ENCODE measurements at places on chromosomes 1 and 21. TPM values are rescaled to one million over a fixed set of nuclear protein-coding genes. Genes with fewer than 3 reads are reported as not detected.
A peak's percentile ranks its signal among the peaks of the same experiment; 100 is the strongest.

DNA sequence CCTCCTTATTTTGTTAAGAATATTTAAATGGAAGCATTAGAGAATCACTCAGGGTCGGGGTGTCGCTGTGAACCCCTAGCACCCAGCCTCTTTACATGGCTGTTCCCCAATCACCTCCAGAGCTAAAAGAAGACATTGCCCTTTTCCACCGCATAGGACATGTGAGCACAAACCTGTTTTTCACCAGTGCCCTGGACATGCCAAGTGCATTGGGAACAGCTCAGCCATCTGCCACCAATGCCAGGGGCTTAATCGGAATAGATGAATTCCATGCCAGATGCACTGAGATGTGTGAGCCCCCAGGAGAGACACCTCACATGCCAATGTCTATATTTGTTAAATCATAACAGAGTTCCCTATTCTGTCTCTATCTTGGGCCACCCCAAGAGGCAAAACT lies 33.3 kb downstream of the EIF2D start:
- DNase-seq: peak; percentile 6

LCE1D gene
- not detected for total RNA-seq

- no peak for DNase-seq
Measured at GRCh38 chr1:19287436-19288185, 959 bp downstream of the AKR7A3 start.

DNA sequence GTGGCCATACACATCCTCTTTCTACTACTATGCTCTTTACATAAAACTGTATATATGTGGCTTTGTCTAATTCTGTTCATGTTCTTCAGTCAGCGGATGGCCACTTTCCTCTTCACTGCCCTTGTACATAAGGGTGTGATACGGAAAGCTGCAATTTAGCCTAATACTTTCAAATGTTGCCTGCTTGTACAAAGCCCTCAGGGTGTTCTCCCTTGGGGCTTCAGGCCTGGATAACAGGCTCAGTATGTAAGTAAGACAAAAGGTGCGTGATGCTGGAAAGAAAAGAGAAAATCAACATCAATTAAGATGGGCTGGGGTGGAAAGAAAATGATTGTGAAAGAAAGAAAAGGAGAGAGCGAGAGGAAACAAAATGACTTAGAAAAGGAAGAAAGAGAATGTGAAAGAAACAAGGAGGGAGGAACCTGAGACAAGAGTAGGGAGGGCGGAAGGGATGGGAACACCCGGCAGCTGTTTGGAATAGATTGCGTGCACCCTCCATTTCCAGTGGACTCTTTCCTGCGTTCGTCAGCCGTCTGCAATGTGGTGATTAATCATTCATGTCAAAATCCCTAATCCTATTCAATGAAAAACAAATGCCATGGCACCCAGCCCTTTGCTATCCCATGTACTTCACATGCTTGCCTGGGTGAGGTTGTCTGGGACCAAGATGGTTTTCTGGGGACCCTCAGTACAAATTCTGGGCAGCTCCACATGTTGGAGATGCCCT lies 553.6 kb downstream of the NUF2 start:
- no peak for DNase-seq

SHE gene
- not detected for total RNA-seq

LCE1F gene
- total RNA-seq: not detected

DNA sequence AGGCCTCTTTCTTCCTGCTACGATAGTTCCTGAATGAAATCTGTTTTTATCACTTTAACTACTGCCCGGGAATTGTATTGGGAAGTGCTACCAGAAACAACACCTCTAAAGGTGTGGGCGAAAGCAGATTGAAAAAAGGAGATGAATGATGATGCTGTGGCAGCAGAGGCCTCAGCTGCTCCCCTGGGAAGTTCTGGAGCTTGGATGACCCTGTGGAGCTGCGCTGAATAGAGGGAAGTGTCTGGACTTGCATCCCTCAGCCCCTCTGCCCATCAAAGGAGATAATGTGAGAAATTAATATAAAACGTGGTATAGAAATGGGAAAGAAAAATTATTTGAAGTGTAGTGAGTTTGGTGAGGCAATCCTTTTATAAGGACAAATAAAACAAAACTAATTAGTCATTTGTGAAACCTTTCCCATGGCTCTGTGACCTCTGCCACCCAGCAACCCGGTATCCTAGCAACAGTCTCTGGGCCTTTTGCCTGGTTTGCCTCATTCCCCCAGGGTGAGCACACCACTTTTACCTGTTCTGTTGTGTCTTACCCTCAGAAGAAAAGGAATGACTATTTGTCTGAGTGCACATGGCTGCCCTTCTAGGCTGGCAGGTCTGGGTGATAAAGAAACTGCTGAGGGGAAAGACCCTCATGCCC lies 21.3 kb downstream of the OVAAL start:
- DNase-seq: no peak

AKIRIN1 gene
- 57.8 TPM for total RNA-seq

- no peak for DNase-seq
Measured at GRCh38 chr1:227399152-227399730, 80.9 kb upstream of the CDC42BPA start.

LRRC38 gene
- total RNA-seq: not detected

- DNase-seq: no peak
Measured at GRCh38 chr1:115092175-115092574, 2.9 kb upstream of the TSPAN2 start.

AIRE gene
- not detected for total RNA-seq

- no peak for DNase-seq
Measured at GRCh38 chr1:62263006-62263813, 56.0 kb downstream of the KANK4 start.

DNA sequence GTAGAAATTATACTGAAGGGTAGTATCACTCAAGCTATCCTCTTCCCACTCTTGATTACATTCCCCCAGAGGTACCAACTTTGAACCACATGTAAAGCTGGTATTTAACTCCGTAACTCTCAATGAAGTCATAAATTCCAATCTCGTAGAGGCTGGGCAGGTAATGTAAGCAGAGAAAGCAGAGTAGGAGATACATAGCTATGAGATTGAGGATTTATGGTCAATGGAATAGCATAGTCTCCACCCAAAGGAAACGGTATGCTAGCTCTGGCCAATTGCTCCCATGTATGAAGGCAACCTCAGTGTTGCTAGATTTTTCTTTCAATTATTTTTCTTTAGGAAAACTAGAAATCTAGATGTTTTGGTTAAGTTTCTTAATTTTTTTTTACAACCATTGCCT lies 163.1 kb upstream of the NRIP1 start:
- no peak for DNase-seq

- DNase-seq: no peak
Measured at GRCh38 chr1:87305151-87305550, 23.5 kb upstream of the LMO4 start.

GREM2 gene
- total RNA-seq: not detected

DNA sequence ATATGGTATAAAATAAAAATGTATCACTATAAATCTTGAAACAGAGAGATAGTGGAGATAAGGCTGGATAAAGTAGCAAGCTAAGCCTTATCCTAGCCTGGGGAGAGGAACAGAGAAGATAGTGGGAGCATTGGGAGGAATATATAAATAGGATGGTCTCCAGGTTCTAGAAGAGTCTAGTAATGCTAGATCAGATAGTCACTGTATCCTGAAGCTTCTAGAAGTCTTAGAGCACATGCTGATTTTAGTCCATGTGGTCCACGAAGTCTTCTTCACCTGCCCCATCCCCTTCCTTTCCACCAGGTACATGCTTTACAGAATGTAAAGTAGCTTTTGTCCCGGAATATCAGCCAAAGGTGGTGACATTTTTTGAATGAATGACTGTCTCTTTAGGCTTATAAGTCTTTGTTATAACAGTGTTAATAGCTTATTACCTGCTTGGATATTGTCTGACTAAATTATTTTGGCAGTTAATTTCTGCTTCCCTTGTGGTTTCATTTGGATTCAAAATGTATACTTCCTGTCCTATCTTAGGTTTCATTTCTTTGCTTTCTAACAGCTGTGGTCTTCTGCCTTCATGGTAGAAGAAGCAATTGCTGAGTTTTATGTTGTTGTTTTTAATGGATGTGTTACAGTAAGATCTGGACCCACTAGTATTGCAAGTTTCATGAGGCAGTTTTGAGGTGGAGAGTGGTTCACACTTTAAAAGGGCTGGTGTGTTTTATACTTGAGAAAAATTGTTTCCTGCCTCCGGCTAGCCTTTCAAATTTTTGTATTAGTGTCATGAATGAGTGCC lies 5.9 kb downstream of the SMG7 start:
- DNase-seq: no peak

DNA sequence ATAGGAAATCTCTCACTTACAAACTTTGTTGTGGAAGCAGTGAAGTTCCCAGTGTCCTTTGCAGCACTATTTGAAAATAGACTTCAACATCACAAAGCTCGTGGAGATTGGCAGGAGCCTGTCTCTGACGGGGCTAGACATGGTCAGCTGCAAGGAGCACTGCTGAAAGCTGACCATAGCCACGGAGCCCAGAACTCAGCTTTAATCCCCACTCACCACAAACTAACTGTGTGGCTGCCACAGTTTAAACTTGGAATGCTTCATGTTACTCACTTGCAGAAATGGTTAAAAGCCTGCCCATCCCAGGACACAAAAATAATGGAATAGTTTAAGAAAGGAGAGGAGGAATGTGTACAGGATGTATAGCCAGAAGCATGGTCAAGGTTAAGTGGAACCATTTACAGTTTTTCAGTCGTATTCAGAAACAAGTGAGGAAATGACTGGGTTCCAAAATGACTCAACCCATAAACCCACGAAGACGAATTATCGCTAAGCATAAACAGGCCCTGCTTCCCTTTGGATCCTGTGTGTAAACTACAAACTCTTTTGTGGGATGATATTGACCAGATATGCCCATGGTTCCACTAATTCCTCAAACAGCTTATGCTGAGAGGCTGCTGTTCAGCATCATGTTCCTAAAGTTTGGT lies 18.2 kb downstream of the DNALI1 start:
- DNase-seq: peak; percentile 20

Measured in activated CD8-positive, alpha-beta T cell treated with anti-CD3 and anti-CD28 coated beads for 36 hours (primary cell).